CMK (cell line): ENCODE measurements at places on chromosomes 3 and 15.

DNA sequence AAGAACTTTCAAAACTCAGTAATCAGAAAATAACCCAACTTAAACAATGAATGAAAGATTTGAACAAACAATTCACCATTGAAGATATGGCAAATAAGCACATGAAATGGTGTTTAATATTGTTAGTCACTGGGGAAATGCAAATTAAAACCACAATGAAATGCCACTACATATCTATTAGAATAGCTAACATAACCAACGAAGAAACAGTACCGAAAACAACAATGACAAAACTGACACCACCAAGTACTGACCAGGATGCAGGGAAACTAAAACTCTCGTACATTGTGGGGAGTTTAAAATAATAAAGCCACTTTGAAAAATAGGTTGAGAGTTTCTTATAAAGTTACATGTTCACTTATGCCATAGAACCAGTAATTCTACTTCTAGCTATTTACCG lies 69.1 kb downstream of the KBTBD8 start:
- DNase-seq, result no peak

- no peak for DNase-seq
Observed at GRCh38 chr3:55488398-55489055, 1.4 kb upstream of the WNT5A start.

GRCh38 chr15:28113394-28114113 lies 14.4 kb upstream of the OCA2 start:
- no peak for DNase-seq

GRCh38 chr15:41930221-41930866 lies 36.5 kb upstream of the SPTBN5 start:
- no peak for DNase-seq

- DNase-seq, result no peak
Observed at GRCh38 chr3:83226751-83227150, 1465.3 kb upstream of the GBE1 start.
